Stimulated activated CD8-positive, alpha-beta memory T cell treated with anti-CD3 and anti-CD28 coated beads, Interleukin-7, amount 100 ng/mL, for 1 hour (primary cell): ENCODE measurements at places on chromosomes 12 and 14.

DNA sequence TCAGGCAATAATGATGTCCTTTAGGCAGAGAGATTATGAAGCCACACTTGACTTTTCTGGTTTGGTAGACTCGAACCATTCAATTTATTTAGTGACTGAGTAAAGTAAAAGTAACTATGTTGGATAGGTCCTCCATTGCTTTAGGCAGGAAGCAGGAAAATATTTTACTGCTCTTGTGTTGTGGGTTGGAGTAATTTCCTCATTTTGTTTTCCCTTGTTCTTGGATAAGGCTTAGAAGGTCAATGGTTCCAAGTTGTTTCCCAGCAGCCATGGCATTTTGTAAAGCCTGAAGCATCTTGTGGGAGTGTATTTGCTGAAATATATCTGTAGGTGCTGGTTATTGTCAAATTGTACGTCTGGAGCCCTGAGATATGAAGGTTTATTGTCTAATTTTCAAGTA lies 161.2 kb upstream of the SLC38A2 start:
- DNase-seq, result no peak

DNA sequence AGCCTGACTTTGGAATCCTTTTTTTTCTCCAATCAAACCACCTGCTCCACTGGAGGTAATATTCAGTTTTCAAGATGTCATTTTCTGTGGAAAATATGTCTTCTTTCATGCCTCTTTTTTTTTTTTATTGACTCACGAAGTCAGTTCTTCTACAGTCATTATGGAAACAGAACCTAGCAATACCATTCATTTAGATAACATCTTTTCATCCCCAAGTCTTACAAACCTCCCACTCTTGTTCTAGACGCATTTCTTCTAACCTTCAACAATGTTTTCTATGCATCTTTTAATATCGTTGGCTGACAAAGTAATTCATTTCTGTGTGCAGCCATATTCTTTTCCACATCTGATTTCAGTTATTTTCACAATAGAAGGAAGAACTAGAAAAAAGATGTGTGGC lies 474.3 kb upstream of the CCDC196 start:
- DNase-seq, result no peak

- no peak for DNase-seq
Observed at GRCh38 chr14:78705989-78706388, 535.8 kb downstream of the NRXN3 start.

- DNase-seq, result no peak
Observed at GRCh38 chr14:21343035-21343794, 40.6 kb downstream of the SUPT16H start.

GRCh38 chr14:78902010-78902623 lies 731.9 kb downstream of the NRXN3 start:
- DNase-seq, result no peak

GRCh38 chr14:35480119-35480769 lies 53.7 kb upstream of the INSM2 start:
- no peak for DNase-seq

DNA sequence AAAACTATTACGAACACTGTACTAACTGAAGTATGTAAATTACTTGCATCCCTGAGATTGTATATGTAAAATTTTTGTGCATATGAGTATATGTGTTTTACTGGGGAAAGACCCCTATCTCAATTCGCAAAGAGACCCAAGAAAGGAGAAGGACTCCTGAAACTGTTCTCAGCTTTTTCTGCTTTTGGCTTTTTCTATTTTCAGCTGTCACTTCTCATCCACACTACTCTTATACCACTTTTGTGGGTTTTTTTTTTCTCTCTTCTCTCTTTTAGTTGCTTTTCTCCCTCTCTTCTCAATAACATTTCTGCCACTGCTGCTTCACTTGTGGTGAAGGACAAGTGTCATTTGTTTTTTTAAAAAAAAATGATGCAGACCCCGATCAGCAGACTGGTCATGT lies 39.8 kb downstream of the NIN start:
- no peak for DNase-seq

- no peak for DNase-seq
Observed at GRCh38 chr12:48824112-48824511, 5.8 kb downstream of the CACNB3 start.
